Foreskin keratinocyte (primary cell): ENCODE measurements at places on chromosomes 12 and 14. TPM values are rescaled to one million over a fixed set of nuclear protein-coding genes. Genes with fewer than 3 reads are reported as not detected.

The SLC35F4 gene
- not detected in 2 replicates for total RNA-seq

The ADAM21 gene
- 0.28 and 0.44 TPM in 2 replicates for total RNA-seq

The KRT73 gene
- total RNA-seq, result not detected in 2 replicates

The SLC8A3 gene
- 0.04 TPM in 1 of 2 replicates, not detected in the other for total RNA-seq

The KERA gene
- not detected in 2 replicates for total RNA-seq

The TTC5 gene
- total RNA-seq, result 14.1 and 14.9 TPM in 2 replicates

The SRRM4 gene
- not detected in 2 replicates for total RNA-seq

The ZC2HC1C gene
- 0.78 and 1.5 TPM in 2 replicates for total RNA-seq

The MYBPC1 gene
- not detected in 2 replicates for total RNA-seq

The TMEM132D gene
- total RNA-seq, result not detected in 2 replicates

The IL31 gene
- not detected in 2 replicates for total RNA-seq

The IFNG gene
- total RNA-seq, result not detected in 2 replicates

The INHBC gene
- total RNA-seq, result not detected in 2 replicates

The GLIPR1L2 gene
- 0.14 and 0.41 TPM in 2 replicates for total RNA-seq

The SPX gene
- 0.18 and 0.31 TPM in 2 replicates for total RNA-seq

The MDM1 gene
- 6.1 and 6.9 TPM in 2 replicates for total RNA-seq

The STAC3 gene
- total RNA-seq, result 0.46 and 0.48 TPM in 2 replicates

The TMEM30B gene
- 17.9 and 19.8 TPM in 2 replicates for total RNA-seq

The TULP3 gene
- total RNA-seq, result 21.8 and 21.9 TPM in 2 replicates

The CPM gene
- total RNA-seq, result 2.4 and 2.8 TPM in 2 replicates

The IAPP gene
- not detected in 2 replicates for total RNA-seq

The DEGS2 gene
- total RNA-seq, result 0.07 TPM in 1 of 2 replicates, not detected in the other

The CIROP gene
- total RNA-seq, result not detected in 2 replicates

The PROX2 gene
- not detected in 2 replicates for total RNA-seq

The DYRK4 gene
- total RNA-seq, result 51.0 and 53.6 TPM in 2 replicates

The CLEC1B gene
- total RNA-seq, result not detected in 2 replicates

The BCL11B gene
- 15.4 and 16.3 TPM in 2 replicates for total RNA-seq

The TPI1 gene
- total RNA-seq, result 893 and 952 TPM in 2 replicates

The GARIN6 gene
- total RNA-seq, result not detected in 2 replicates

The IGFBP6 gene
- 34.4 and 49.3 TPM in 2 replicates for total RNA-seq
